ENCODE measurements at places on chromosomes 13 and 19.
A peak's percentile ranks its signal among the peaks of the same experiment; 100 is the strongest.

DNA sequence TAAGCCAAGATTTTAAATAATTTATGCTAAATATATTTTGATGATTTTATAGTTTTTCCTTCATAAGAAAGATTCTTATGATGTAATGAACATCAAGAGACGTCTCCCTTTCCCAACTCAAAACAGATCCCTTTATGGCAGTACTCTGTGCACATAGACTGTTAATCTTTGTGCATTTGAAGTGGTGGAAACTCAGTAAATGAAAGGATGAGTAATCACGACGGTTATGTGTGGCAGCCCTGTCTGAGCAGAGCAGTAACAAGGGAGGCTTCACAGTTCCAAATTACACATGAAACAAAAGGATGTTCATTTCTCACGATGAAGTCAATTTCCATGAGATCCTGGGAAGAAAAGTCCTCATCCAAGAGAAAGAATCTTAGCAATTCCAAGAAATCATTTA lies 498.1 kb downstream of the KLF5 start:
- no peak for DNase-seq

GRCh38 chr13:99658261-99658991 lies 157.2 kb downstream of the TM9SF2 start:
- DNase-seq: peak; percentile 19

- no peak for DNase-seq
Observed at GRCh38 chr13:109615721-109616420, 170.5 kb downstream of the IRS2 start.

- DNase-seq: no peak
Observed at GRCh38 chr19:47897861-47898260, 11.7 kb upstream of the SULT2A1 start.

GRCh38 chr19:53019684-53020083 lies 6.0 kb downstream of the ERVV-1 start:
- DNase-seq: no peak

DNA sequence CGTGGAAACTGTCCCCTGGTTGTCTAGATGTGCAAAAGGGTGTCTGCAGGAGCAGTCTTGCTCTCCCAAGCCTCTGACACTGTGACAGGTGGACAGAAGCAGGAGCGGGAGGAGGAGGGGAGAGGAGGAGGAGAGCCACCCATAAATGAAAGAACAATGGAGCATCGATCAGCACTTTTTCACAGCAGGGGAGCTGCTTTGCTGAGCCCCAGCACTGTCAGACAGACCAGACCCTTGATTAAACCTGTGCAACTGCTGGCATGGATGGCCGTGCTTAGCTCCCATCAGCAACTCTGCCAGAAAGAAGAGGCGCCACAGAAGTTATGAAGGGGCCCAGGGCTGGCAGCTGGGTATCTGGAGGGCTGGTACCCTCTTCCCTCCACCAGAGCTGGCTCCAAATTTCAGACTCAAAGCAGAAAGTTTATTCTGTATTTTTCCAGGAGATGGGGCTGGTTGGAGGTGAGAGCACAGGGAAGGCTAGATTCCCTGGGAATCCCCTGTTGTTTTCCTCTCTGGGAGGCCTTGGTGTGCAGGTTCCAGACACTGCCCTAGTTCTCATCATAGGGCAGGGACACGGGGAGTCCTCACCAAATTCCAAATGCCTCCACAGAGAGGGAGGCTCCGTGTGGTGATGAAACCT lies 1192.2 kb downstream of the UQCRFS1 start:
- no peak for DNase-seq

GRCh38 chr13:45522571-45522970 lies 57.8 kb downstream of the COG3 start:
- DNase-seq: no peak

DNA sequence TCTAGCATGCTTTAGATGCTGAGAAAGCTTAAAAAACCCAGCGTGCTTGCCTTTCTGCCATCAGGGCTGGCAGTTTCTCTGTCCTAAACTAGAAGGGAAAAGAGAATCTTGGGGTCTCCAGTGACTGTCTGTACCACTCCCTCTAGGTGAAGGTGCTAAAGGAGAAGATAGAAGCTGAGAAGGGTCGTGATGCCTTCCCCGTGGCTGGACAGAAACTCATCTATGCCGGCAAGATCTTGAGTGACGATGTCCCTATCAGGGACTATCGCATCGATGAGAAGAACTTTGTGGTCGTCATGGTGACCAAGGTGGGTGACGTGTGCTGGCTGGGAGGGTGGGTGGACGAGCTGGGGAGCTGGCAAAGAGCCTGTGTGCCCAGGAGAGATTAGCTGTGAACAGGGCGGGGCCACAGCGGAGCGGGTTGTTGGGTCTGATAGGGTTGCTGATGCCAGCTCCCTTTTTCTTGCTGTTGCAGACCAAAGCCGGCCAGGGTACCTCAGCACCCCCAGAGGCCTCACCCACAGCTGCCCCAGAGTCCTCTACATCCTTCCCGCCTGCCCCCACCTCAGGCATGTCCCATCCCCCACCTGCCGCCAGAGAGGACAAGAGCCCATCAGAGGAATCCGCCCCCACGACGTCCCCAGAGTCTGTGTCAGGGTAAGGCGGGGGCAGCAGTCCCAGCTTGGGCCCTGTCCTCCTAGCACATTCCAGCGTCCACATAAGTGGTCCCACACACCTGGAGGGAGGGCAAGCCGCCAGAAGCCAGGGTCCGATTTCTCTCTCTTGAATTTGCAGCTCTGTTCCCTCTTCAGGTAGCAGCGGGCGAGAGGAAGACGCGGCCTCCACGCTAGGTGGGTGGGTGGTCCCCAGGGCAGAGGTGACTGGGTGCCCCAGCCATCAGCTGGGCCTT lies 2.3 kb downstream of the RAD23A start:
- DNase-seq: no peak

DNA sequence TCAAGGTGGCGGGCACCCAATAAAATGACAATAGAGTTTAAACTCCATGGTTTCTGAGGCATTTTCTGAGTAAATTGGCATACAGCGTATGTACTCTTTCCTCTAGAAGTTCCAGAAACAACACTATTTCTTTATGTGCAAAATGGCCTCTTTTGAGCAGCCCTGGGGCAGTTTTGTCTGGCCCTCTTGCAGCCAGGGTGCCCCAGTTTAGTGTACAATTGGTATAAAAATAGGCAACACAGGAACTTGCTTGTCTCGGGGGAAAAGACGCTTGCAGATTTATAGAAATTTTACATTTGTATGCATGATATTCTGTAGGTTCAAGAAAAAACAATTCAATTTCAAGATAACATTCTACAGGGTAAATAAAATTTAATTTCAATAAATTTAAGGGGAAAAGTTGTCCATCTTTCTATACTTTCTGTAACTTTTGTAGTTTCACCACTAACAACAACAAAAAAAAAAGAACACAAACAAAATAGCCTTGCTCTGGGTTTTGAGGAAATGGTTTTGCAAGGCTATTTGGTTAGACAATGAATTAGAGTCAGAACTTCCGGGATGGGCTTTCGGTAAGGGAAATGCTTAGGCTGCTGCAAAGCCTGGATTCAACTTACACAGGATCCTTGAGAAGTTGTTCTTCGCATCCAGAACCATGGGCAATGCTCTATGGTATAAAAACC lies 45.3 kb downstream of the LRCH1 start:
- no peak for DNase-seq

- DNase-seq: no peak
Observed at GRCh38 chr19:33500586-33500985, 21.0 kb downstream of the PEPD start.

- DNase-seq: no peak
Observed at GRCh38 chr19:2586196-2586595, 110.3 kb downstream of the GADD45B start.

- DNase-seq: no peak
Observed at GRCh38 chr13:110047496-110047895, 259.5 kb downstream of the COL4A1 start.

DNA sequence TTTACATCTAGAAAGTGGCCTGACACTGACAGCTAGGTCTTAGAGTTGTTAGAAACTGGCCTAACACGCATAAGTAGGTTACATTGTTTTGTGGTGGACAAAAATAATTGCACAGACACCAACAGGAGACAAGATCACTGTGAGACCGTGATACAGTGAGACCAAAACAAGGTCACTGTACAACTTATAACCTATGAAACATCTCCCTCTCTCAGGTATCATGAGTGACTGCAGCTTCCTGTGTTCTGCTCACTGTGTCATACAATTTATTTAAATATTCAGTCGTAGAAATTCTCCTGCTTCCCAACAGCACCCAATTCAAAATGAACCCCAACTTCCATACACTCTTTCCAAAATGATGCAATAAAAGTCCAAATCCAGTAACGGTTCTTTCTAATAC lies 2165.2 kb downstream of the PCDH9 start:
- DNase-seq: no peak

DNA sequence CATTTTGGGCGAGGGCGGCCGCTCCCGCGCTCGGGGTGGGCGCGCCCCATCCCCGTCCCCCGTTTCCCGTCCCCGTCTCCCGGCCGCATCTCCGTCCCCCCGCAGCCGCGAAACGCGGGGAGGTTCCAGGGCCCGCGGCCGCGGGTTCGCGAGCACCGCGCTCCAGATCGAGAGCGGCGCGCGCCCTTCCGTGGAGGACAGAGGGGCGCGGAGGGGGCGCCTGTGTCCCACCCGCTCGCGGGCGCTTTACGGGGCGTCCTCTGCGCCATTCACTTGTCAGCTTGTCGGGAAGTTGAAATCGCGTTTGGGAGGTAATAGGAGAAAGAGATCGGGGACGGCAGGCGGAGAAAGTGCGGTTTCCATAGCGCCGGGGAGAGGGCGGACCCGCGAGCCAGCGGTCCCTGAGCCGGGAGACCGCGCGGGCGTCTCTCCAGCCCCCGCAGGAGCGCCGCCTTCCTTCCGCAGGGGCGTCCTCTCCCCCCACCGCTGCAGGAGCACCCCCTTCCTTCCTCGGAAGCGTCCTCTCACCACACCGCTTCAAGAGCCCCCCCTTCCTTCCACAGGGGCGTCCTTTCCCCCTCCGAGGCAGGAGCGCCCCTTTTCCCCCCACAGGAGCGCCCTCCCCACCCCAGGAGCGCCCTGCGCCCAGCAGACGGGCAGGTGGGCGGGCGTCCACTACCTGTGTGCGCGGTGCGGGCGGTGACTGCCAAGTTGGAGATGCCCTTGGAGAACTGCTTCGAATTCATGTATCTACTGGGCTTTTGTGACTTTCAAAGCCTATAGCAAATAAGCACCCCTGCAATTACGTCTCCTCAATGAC lies 962 bp upstream of the IRS2 start:
- no peak for DNase-seq

DNA sequence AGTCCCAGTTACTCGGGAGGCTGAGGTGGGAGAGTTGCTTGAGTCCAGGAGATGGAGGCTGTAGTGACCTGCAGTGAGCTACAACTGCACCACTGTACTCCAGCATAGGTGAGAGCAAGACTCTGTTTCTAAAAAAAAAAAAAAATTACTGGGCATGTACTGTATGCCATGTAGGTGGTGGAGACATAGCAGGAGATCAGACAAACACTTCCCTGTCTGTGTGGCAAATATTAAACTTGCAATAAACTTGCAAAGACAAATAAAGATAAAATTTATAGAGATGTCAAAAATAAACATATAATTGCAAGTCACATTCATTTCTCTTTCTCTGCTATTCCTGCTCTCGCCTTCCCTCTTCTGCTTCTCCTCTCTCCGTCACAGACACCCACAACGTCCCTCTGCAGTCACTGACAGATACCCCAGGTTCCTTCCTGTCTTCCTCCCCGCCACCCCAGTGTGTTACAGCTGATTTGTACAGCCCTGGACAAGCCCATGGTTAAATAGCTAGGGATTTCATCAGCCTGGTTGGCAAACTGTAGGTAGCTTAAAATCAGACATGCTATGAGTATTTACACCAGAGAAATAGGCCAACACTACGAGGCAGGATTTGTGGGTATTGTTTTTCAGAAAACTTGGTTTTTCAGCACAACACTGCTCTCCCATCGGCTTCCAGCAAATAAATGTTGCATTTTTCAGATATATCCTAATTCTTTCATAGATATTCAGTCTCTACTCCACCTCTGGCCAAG lies 1.3 kb upstream of the CD177 start:
- no peak for DNase-seq

DNA sequence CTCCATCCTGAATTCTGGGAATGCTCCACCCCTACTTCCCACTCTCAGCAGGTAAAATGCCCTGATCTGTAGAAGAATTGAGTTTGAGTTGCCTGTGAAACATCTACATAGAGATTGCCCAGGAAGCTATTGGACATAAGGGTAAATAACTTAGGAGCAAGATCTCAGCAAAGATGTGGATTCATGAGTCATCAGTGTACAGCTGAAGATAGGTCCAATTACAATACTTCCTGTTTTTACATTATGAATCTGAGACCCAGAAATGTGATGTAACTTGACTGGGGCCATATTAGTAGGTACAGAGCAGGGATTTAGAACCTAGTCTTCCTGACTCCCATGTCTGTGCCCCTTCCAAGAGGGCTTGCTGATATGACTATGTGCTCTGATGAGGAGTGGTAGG lies 79.4 kb upstream of the FNDC3A start:
- DNase-seq: no peak

- no peak for DNase-seq
Observed at GRCh38 chr13:46235286-46235685, 23.6 kb downstream of the LRRC63 start.

DNA sequence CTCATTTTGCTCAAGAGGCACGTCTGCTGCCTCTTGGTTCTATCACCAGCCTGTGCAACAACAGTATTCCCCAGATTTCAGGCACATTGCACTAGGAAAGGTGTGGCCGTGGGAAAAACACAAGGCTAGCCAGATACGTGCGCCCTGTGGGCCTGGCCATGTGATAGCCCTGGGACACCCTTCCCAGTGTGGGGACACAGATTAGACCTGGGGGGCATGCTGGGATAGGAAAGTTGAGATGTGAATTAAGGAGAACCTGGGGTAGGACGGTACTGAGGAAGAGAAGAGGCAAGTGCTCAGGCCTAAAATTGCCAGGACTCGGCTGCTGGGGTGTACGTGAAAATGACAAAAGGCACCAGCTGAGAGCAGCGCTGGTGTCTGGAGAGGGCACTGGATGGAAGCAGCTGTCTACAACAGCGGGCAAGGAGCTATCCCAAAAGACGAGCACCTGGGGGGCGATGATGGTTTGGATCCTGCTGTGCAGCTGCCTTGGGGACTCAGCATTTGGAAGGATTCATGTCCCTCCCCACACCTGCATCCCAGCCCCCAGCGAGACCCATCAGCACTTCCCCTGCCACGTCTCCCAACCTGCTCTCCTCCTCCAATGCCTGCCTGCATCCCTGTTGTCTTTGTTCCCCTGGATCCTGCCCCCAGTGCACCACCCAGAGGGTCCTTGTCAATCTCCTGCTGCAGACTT lies 54.3 kb downstream of the GGACT start:
- DNase-seq: no peak

GRCh38 chr13:94157705-94158218 lies 321.7 kb downstream of the DCT start:
- DNase-seq: no peak

GRCh38 chr13:24381541-24382265 lies 72.3 kb downstream of the C1QTNF9 start:
- no peak for DNase-seq

GRCh38 chr13:71169180-71169579 lies 697.8 kb downstream of the DACH1 start:
- no peak for DNase-seq

- DNase-seq: no peak
Observed at GRCh38 chr13:64746845-64747244, 2483.3 kb downstream of the PCDH9 start.
